GM03348 (cell line): ENCODE measurements at places on chromosomes 2 and 18.
A peak's percentile ranks its signal among the peaks of the same experiment; 100 is the strongest.

DNA sequence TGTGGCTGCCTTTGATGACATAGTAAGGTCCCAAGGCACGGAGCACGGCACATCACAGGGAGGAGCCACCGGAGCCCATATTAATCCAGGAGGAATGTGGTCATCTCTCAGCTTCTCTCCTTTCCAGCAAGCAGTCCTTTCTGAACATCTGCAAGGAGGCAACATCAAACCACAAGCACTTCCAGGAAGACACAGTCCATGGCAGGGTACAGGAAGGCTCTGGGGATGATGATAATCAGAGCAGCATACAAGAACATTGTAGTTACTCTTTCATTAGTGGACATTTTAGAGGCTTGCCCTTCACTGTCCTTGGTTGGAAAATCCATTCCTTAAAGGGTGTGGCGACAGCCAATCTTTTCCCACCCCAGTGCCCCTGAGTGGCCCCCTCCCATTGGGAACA, 31.1 kb downstream of the YPEL5 start:
- DNase-seq = no peak

DNA sequence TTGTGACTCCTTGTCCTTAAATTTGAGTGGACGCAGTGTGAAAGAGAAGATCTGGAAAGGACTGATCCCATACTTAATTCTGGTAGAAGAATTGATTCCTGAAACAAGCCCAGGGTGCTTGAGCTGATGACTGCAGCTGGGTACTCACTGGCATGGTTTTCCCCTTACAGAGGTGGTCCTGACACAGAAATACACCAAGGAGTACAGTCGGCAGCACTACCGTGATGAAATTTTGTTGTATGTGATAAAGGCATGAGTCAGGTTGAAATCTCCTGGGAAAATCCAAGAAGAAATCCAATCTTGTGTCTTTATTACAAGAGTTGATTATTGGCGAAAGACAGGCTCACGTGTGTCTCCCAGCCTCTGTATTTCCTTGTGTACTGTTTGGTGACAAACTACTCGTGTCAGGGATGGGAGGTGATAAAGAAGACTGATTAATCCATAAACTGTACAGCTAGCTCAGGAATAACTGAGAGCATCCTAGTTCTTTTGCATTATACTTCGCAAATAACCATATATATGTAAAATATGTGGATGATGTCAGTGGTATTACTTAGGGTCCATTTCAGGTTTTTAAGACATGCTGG, 76.6 kb downstream of the RAPGEF4 start:
- DNase-seq = no peak

GRCh38 chr2:229914171-229914570, 7.6 kb downstream of the TRIP12 start:
- peak; percentile 26 for DNase-seq

- no peak for DNase-seq
These were observed 87.7 kb downstream of the TMEM18 start for GRCh38 chr2:589281-590130.

- peak; percentile 55 for DNase-seq
These were observed 13.2 kb upstream of the MYO1B start for GRCh38 chr2:191231995-191232394.

GRCh38 chr18:75450906-75451305, 23.4 kb upstream of the SMIM21 start:
- DNase-seq = no peak

- no peak for DNase-seq
These were observed 39.2 kb downstream of the GRHL1 start for GRCh38 chr2:9990736-9991135.

- DNase-seq = no peak
These were observed 291.3 kb downstream of the BCL11A start for GRCh38 chr2:60262178-60262577.

- peak; percentile 26 for DNase-seq
These were observed 190.4 kb upstream of the STK17B start for GRCh38 chr2:196361606-196362326.

DNA sequence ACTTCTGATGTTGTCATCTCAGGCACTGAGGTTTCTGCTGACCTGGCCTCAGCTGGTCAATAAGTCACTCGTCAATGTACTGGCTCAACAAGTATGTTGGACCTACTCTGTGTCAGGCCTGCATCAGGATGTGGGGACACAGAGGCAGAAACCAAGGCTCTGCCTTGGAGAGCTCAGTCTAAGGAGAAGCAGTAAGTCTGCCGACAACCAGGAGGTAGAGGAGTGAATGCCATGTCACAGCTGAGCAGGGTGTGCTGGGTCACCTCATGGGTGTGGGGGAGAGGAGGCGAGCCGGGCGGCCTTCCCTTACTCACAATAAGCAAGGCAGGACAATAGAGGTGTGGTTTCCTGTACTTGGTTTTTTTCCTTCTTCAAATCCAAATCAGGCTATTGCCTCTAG, 75.8 kb downstream of the COLEC12 start:
- no peak for DNase-seq

DNA sequence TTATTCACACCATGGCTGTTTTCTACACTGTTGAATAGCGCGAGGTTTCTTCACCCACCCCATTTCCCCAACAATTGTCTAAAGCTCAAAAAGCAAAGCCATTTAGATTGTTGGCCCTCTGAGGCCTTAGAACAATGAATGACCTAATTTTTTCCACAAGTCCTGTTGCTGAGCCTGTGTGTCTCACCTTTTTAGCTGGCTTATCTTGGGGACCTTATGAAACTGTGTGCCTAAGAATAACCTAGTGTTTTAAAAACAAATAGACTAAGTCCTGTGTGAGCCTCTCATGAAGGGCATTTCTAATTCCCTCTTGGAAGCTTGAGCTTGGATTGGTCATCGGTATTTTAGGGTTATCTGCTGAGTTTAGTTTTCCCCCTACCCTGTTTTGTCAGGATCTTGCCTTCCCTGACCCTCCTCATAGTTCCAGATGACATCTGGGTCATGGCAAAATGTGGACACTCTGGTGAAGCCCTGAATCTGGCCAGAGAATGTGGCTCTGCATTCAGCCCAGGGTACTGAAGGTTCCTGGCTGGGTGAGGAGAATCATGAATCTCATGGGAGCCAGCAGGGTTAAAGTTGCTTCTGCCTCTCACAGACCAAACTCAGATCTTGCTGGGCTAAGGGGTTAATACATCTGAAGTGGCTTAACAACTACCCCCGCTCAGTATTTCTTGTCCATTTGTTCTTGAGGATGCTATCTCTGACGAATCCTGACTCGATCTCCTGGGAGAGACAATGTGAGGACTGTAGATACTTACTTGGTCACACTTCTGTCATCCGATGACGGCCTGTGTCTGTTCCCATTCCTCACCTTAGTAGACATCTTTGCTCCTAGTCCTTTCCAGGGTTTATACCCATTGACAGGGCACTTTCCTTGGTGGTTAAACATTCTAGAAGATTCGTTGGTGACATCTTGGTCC, 104.2 kb upstream of the MAP4K3 start:
- no peak for DNase-seq

DNA sequence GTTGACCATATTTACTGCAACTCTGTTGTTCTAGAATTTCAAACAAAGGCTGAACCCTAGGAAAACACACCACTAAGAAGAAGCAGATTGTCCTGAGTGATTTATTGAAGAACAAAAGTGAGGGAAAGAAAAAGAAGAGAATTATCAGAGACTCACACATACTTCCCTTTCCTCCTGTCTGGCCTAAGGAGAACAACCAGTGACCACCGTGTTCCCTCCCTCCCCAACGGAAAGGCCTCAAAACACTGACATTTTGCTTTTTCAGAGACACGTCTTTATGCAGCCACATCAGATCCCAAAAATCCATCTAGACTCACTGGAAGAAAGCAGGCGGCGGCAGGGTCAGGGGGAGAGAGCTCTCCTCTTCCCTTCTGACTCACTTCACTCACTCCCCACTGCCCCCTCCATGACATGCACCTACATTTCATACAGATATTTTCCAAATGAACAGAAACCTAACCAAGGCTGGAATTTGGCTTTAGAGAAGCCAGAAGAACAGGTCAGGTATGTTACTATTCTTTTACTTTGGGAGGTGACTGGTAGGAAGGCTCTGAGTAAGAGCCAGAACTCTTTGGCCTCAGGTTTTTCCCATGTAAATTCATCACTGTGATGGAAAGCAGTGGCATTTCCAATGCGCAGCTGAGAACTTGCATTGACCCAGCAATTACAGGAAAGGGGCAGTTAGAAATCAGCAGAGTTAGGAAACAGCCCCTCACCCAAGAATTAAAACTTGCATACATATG, 169.9 kb downstream of the BCL11A start:
- DNase-seq = no peak

DNA sequence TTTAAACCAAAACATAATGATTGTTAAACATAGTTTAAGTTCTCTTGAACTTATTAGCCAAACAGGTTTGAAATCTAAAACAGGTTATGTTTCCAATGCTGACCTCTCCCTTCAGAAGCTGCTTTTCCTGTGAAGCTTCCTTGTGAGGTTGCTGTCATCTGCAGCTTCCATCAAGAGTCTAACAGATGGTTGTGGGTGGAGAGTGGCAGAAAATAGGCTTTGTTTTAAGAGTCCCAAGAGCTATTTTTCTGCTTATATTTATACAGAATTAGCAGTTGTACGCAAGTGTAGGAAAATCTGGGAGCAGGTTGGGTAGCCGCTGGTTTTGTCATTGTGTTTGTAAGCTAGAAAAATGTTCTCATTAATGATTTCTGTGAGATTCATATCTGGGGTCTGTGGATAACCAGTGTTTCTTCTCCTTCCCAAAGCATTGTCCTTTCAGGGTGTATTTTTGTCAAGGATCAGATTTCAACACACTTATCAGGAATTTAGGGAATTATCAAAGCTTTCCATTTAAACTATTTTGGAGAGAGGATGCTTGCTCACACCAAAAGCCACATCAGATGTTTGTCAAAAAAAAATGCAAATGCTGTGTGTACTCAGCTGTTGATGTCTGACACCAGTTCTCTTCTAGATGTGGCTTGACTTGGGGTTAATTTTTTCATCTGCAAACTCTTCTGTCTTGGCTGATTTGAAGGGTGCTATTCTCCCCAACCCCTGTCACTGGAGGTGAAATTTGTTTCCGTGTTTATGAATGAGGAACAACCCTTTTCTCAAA, 78.1 kb upstream of the KIF5C start:
- DNase-seq = no peak

DNA sequence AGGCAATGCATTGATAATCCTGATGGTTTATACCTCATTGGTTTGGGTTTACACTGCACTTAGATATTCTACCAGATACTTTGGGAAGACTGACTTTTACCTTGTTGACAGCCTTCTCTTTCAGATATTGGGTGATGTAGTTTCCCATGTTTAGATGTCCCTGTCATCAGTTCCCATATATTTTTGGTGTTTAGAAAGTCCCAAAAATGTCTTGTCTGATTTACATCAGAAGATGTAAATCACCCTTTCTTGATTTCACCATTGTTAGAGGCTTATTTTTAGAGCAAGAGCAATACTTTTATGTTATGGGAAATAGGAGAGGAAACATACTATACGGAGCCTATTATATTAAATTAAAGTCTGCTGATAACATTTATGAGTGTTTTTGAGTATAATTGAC, 14.4 kb upstream of the CCDC102B start:
- DNase-seq = no peak

DNA sequence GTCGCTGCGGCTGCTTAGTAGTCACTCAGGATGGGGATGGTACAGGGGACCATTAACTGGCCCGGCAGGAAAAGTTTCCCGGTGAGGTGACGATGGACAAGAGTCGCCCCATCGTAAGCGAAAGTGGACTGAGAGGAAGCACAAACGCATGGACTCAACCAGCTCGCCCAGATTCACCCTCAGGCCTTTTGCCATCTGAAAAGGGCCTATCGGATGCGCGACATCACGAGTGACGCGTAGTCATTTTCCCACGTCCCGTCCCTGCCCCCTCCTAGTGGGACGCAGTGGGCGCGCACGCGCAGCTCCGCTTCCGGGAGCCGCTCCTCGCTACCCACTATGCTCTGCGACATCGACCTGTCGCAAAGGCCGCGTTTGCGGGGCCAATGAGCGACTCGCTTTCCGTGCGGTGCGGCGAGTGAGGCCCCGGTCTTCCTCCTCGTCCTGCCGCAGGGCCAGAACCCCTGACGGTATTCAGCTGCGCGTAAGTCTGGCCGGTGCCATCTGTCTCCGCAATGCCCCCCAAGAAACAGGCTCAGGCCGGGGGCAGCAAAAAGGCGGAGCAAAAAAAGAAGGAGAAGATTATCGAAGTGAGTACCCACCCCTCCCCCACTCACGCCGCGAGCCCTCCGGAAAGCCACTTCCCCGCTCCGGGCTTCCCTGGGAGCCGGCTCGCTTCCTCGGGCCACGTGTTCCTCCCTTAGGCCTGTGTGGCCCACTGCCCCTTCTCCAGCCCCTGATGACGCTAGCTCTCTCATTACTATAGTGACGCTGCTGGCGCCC, at the start of gene ZC3H15:
TSS of gene ZC3H15 (plus strand) at position 390 of the 780 bp plus-strand sequence. CDS start at position 513, 123 bp downstream.
- peak; percentile 99 for DNase-seq

- DNase-seq = no peak
These were observed 127.3 kb upstream of the ERBB4 start for GRCh38 chr2:212665948-212666347.

DNA sequence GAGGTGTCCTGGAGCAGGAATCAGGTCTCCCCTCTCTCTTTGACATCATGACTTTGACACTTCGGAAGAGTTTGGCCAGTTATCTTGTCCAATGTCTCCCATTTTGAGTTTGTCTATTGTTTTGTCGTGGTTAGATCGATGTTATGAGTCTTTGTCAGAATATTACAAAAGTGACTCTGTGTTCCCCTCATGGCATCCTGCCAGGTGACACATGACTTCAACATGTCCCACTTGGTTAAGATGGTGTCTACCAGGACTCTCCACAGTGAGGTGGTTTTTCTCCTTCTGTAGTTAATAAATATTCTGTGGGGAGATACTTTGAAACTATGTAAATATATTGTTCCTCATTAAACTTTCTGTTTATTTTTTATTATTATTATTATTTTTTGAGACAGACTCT, 76.6 kb upstream of the BZW1 start:
- no peak for DNase-seq

GRCh38 chr2:120933693-120934573, 198.3 kb downstream of the GLI2 start:
- DNase-seq = no peak

DNA sequence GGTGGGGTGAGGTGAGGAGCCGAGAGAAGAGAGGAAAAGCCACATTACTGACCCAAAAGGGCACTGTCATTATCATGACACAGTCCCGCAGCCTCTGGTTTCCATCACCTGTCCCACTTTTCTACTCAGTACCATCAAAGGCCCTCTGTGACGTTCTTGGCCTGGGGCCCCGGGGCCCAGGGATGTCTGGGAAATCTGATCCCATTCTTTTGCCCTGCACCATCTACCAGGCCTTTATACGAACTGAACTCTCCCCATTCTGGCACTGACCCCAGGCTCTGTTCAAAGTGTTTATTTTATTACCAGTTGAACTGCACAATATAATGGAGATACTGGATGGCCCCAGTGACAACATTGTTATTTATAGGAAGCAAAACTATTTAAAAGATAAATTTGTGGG, 89.1 kb downstream of the COL6A3 start:
- DNase-seq = no peak

- DNase-seq = no peak
These were observed 95.6 kb downstream of the NUP35 start for GRCh38 chr2:183219888-183220287.

- peak; percentile 46 for DNase-seq
These were observed 36.8 kb upstream of the ATP8B1 start for GRCh38 chr18:57839942-57840381.

GRCh38 chr18:48445540-48445939, 36.4 kb upstream of the ZBTB7C start:
- DNase-seq = peak; percentile 81

GRCh38 chr2:143262389-143262788, 133.2 kb downstream of the ARHGAP15 start:
- no peak for DNase-seq
